ENCODE measurements at places on chromosomes 1 and 21.

- no peak for DNase-seq
Measured at GRCh38 chr1:24186993-24187790, at the start of gene IFNLR1. Gene IFNLR1, minus strand, starts transcription at chr1:24187289. Its CDS starts 41 bp downstream, at chr1:24187248.

DNA sequence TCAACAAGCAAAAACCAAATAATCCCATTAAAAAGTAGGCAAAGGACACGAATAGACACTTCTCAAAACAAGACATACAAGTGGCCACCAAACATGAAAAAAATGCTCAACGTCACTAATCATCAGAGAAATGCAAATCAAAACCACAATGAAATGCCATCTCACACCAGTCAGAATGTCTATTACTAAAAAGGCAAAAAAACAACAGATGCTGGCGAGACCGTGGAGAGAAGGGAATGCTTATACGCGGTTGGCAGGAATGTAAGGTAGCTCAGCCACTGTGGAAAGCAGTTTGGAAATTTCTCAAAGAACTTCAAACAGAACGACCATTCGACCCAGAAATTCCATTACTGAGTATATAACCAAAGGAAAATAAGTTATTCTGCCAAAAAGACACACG is 145.1 kb upstream of the EDN2 start:
- peak; percentile 70 for DNase-seq

- DNase-seq, result no peak
Measured at GRCh38 chr1:185474440-185475149, 157.6 kb upstream of the IVNS1ABP start.

GRCh38 chr1:179146911-179147310 is 65.0 kb downstream of the TOR3A start:
- no peak for DNase-seq

GRCh38 chr1:65759516-65759915 is 33.2 kb upstream of the PDE4B start:
- DNase-seq, result no peak

GRCh38 chr1:36752891-36753361 is 270.2 kb upstream of the CSF3R start:
- no peak for DNase-seq
